ENCODE measurements at places on chromosomes 7 and 10.
A peak's percentile ranks its signal among the peaks of the same experiment; 100 is the strongest.

DNA sequence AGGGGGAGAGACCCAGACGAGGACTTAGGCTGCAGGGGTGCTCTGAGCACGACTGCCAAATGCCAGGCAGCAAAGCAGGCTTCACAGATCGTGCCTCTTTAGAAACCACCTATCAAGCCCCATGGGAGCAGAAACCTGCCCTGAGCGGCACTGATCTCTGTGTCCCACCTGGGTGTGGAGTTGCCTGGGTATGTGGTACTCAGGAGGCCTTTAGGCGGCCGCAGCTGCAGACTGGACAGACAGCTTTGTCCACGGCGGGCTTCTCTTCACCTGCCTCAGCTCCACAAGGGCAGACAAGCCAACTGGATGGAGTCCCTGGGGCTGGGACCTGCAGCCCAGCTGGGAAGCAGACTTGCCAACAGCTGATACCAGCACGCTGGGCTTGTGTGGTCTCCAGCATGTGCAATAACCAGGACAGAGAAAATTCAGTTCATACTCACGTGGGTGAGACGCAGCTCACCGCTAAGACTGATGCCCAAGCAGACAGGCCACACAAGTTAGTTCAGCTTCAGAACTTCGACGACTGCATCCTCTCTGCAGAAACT, 163.2 kb downstream of the EBF3 start:
- no peak for DNase-seq

DNA sequence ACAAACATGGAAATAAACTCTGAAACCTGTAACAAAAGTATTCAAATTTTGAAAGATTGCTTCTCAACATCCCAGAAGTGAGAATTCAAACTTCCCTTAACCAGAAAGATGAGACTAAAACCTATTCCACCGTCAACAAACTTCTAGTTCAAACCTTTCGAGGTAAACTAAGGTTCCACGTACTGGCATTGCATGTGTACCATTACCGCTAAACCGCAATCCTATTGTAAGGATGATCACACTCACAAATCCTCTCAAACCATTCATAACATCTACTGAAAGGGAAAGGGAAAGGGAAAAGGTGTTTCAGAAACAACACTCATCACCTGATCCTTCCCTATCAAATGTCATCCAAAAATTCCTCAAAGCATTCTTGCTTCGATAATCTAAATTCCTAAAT, 3.1 kb downstream of the SMURF1 start:
- DNase-seq, result no peak

DNA sequence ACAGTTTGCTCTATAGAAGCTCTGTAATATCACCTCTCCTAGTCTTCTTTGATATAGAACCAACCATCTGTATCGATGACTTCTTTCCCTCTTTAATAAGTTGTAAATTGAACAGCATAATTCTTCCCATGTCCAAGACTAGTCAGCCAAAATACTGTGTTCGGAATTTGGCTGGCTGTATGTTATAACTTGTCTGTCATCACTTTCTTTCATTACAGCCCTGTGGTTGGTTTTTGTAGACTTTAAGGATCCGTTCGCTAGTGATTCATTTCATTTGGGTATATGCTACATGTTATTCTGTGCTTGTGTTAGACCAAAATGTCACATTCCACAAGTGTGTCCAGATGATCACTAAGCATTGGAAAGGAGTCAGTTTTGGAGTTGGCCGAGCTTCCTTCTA, 155.4 kb upstream of the ITGB1 start:
- no peak for DNase-seq

GRCh38 chr7:6530626-6531491, 20.4 kb downstream of the GRID2IP start:
- no peak for DNase-seq

DNA sequence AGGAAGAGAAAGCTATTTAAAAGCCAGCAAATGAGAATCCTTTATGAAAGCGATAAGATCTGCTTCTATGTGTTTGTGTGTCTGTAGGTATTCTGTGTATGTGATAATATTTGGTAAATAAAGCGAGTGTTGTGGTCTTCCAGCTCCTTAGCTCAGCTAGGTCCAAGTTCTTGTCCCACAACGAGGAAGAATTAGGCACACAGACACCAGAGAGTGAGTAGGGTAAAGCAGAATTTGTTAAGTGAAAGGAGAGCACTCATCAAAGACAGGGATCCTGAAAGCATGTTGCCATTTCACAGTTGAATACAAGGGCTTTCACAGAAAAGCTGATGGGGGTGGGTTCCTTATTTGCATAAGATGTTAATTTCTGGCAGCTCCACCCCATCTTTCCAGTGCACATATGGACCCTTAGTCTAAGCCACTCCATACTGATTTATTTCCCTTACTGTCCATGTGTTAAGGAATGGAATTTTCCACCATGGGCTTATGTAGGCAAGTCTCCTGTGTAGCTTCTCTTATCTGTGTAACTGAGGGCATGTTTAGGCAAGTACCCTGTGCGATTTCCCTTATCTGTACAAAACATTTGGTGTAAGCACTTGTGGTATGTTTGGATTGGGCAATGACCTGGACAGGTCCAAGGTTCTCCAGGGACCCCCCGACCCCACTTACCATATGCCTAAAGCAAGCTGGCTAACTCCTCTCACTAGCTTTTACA, 165.9 kb upstream of the VIPR2 start:
- DNase-seq, result no peak

GRCh38 chr10:34524369-34525091, 290.6 kb downstream of the PARD3 start:
- DNase-seq, result no peak

DNA sequence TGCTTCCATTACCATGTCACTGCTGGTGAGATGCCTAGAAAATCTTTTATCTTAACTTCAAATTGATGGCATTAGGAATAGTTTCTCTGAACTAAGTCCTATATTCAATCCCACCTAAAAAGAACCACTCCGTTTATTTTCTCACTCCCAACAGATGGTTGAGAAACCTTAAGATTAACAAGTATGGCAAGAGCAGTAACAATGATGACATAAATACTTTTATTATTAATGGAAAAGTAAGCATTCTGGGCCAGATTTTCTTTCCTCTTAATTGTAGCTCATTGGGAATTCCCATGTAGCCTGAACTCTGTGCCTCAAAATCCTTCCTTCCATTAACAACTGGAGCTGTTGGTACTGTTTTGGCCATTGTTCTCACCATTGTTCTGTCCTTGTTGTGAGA, 21.1 kb upstream of the FAM13C start:
- DNase-seq, result no peak

- DNase-seq, result no peak
Measured at GRCh38 chr7:18659746-18660145, 164.2 kb downstream of the HDAC9 start.

DNA sequence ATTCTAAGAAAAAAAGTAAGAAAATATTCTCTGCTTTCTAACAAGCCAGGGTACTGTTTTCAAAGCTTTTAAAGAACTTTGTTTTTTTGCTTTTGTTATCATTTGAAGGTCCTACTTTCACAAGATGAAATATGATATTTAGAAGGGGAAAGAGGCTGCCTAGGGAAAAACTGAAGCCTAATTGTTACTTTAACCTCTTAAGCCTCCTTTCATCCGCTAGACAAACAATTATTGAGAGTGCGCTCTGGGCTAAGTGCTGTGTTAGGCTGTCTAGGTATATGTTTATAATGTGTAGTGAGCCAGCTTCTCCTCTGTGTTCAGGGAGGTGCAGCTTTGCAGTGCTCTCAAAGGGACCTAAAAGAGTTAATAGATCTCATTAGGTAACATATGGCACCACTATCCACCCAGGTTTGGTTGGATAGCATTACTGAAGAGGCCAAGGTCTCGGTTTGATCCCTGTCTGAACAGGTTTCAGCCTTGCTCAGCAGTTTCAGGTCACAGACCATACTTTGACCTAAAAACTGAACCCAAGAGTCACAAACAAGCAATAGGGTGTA, 17.9 kb downstream of the PDK4 start:
- no peak for DNase-seq

- DNase-seq, result no peak
Measured at GRCh38 chr10:121244818-121245217, 353.4 kb downstream of the FGFR2 start.

DNA sequence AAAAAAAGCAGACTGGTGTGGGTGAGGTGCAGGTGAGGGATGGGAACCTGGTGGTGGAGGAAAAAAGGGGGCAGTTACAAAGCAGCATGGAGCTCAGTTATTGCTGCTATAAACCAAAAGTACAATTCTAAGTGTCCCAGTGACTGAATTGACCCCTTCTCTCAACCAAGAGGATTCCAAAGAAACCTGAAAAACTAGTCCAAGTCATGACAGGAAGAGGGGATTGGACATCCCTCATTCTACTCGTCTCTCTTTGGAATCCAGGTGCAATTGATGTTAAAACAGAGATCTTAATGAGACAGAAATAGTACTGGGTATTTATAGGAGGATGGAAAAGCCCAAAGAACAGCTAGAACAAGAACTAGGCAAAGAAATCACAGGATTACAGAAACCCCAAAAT, 322.3 kb upstream of the IGFBP3 start:
- no peak for DNase-seq

DNA sequence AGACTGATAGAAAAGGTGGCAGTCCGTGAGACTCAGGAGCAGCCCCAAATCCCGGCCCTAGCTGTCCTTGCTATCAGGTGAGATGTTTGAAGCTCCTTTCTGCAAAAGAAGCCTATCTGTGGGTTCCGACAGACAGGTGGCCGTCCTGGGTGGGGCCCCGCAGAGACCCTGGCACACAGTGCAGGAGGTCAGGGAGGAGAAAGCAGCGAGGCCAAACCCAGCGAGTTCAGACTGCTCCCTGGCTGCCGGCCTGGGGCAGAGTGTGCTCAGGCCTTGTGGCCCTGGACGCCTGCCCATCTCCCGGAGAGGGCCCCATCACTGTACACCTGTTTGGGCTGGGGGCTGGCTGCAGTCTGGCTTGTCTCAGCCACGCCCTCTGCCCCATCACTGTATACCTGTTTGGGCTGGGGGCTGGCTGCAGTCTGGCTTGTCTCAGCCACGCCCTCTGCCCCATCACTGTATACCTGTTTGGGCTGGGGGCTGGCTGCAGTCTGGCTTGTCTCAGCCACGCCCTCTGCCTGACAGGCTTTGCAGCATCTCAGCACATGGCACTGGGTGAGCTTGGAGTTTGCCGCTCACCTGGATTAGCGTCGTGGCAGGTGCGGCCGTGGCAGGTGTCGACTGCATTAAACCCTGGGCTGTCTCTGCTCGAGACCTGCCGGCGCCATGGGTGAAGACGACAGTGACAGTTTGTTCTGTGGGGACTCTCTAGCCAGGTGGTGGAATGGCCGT, 11.8 kb upstream of the PRKAR1B start:
- no peak for DNase-seq

DNA sequence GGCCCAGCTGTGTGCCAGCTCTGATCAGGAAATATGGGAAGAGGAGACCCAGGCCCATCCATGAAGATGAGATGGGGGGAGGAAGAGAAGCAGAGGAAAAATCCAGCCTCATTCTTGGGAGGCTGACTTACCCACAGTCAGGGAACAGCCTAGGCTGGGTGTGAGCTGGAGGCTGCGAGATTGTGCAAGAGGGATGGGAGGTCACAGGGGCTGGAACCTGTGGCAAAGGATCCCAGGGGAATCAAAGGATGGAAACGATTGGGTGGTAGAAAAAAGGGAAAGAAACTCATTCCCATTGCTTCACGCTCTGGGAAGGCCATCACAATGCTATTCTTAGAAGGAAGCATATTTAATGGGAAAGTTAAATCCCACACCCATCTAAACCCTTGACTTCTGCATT, 26.7 kb upstream of the CRHR2 start:
- DNase-seq, result no peak

DNA sequence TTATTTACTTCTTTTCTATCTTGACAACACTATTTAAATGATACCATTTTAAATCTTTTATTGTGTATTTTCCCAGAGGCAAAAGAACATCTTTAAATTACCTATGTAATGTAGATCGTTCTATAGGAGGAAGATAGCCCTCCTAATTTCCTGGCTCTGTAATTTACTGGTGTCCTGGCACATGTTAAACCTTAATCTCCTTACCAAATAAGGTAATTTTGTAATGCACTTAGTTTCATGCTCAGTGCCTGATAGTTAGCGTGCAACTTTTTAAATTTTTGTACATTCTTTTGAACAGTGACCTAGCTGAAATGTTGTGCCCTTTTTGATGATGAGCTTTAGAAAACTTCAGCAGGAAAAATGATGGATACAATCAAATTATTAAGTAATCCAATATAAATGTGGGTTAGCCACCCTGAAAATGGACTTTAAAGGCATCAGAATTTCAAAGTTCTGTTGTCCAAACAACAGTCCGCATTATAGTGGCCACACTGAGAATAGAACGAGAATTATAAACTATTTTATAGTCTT, 81.4 kb downstream of the ABCB5 start:
- no peak for DNase-seq

DNA sequence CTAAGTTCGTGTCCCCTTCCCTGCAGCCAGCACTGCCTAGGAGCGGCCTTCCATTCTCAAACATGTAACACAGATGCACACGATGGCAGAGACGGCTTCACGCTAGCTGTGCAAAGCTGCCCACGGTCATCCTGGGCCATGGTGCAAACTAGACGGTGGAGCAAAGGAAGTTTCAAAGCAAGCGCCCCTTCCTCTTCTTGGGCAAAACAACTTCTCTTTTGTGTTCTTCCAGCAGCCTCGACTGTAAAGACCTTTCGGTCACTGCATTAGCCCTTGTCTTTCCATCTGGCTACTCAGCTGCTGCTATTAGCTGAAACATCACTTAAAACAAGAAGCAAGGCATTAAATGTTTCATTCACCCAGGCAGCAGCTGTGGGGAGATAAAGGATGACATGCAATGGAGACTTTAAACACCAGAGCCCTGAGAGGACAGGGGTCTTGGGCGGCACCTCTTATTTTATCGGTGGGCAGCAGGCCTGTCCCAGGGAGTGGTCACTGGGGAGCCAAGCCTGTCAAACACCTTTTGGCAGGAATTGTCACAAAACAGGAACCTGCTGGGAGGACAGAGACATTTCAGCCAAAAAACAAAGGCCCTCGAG, 214.8 kb downstream of the KLF6 start:
- DNase-seq, result peak; percentile 26
